ENCODE measurements at places on chromosomes 2 and 18.

GRCh38 chr2:222033541-222033940 lies 265.3 kb downstream of the PAX3 start:
- no peak for DNase-seq

GRCh38 chr2:112776113-112776512 lies 8.2 kb downstream of the IL1A start:
- DNase-seq: no peak

GRCh38 chr2:84870306-84870705 lies 10.6 kb downstream of the TRABD2A start:
- DNase-seq: no peak

DNA sequence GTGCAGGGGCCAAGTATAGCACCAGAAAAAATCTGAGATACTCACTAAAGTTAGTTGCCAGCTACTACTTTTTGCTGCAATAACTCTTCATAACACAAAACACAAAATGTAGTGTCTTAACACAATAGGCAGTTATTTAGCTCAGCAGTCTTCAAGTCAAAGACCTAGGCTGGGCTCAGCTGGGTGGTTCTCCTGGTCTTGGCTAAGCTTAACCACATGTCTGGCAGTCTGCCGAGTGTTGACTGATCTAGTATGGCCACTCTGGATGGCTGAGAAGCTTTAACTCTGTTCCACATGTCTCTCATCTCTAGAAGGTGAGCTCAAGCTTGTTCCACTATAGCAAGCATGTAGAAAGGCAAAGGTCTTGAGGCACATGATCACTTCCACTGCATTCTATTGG lies 451.6 kb downstream of the SOX11 start:
- DNase-seq: no peak

DNA sequence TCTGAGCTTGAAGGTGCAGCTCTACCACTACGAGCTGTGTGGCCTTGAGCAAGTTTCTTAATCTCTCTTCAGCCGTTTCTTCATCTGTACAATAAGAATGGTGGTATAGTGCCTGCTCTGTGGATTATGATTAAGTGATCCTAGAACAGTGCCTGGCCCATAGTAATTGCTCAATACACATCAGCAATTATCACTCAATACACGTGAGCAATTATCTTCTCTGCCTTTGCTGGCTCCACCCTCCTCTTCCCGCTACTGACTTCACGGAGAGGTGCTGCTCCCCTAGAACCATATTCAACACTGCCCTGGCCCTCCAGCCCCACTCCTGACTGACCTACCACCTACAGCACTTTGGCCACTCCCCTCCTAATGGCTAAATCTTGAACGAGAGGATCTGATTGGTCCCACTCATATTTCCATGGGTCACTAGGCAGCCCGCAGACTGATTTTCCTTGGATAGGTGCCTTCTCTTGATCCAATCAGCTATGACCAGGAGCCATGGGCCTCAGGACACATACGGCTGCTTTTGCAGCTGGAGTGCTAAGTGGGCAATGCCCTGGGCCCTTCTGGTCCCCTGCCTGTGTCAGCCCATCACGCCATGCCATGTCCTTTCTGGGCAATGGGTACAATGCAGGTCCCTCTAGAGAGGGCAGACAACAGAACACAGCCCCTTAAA lies 77.5 kb downstream of the STPG4 start:
- DNase-seq: no peak

- DNase-seq: peak; percentile 11
Measured at GRCh38 chr2:233408366-233409285, 54.3 kb downstream of the DGKD start.

DNA sequence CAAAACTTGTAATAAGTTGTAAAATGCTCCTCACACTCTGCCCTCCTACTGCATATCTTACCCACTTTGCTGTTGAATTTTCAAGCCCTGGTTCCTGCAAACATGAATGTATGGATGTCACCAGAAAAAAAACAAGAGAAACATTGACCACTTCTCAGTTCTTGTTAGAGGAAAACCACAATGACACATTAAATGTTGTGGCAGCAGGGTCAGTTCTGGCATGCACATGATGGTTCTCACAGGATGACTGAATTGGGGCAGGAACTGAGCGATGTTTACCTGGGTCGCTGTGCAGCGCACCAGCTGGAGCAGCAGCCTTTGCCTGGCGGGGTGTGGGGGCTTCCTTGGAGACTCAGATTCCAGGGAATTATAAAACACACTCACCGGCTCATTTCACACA lies 14.0 kb upstream of the PRKCE start:
- no peak for DNase-seq

DNA sequence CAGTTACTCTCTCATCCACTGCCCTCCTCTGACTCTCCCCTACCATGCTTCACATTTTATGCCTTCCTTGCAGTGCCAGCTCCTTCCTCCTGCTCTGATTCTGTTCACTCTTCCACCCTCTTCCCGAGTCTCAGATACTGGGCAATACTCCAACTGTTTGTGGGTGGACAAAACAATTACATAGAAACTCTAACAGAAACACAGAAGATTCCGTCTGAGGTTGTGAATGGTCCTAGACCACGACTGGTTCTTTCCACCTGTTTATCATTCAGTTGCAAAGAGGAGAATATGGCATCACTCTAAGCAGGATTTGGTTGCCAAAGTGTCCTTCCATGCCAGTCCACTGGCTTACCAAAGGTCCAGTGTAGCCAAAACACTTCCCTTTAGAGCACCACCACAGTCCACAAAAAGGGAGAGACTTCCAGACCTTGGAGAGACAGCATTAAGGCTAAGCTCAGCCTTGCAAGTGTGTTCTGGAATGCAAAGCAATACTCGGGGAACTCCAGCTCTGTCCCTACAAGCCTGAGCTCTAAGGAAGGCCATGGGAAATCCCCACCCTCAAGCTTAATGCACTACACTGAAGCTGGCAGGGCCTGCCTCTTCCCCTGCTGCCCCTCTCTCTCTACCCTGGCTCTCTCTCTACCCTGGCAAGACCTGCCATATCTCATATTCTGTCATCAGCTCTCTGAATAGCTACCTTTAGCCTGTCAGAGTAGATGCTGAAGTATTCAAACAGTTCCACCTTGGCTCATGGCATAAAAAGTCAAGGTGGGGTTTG lies 33.6 kb upstream of the RND3 start:
- no peak for DNase-seq

GRCh38 chr2:167510071-167510759 lies 621.9 kb downstream of the XIRP2 start:
- DNase-seq: no peak

Data from NCI-H345 (cell line).